ENCODE measurements at places on chromosomes 4 and X.

- DNase-seq, result no peak
These were observed 91.4 kb upstream of the ADGRG2 start for GRCh38 chrX:19213610-19214152.

DNA sequence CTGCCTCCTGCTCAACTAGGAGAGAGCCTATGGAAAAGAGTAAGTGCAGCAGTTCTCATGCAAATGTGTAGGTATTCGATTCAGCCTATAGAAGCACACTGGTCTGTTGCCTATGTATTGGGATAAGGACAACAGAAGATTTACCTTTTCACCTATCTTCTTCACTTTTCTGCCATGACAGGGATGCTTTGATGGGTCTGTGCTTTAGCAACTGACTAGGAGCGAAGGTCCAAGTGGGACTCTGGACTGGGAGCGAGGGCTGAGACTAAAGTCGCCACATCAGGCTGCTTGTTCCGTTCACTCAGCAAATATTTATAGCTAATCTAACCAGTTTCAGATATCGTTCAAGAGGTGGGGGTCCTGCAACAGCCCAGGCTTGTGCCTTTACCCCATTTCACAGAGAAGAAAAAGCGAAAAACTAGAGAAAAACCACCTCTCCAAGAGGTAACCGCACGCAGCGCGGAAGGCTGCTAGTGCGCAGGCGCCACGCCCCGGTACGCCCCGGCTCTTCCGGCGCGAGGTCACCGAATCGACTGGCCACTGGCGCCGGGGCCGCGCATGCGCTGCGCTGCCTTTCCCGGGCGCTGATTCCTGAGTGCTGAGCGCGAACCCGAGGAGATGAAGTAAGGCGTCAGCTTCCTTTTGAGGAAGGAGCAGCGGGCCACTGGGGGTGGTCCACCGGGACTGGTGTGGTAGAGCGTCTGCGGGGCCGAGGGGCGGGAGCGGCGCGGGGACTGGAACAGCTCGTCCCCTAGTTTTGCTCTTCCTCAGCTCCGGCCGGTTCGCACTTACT, at the start of gene RBMX2:
Gene RBMX2, plus strand, starts transcription at position 573 of the 793 bp plus-strand sequence. Its CDS starts 46 bp downstream, at position 619.
- peak; percentile 78 for DNase-seq

DNA sequence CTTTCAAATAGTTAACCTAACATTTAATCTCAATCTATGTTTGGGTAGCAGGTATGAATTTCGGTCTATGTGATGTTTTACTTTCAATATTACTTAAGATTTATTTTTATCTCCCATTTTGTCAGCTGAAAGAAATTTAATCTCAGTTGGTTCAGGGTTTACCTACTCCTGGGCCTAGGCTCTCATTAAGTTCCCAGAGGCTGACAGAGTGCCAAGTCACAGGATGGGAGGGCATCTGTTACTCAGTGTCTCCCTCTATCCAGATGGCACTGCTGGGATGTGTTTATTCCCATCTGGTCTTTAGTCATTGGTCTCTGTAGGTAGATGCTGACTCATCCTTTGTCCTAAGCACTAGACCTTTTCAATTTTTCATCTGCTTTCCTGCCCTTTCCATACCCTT, 129.4 kb upstream of the ARSJ start:
- no peak for DNase-seq

GRCh38 chrX:135434258-135435138, 12.8 kb downstream of the SMIM10L2A start:
- no peak for DNase-seq

Data from LoVo (cell line).